ENCODE measurements at places on chromosomes 13 and 19.
A peak's percentile ranks its signal among the peaks of the same experiment; 100 is the strongest.

DNA sequence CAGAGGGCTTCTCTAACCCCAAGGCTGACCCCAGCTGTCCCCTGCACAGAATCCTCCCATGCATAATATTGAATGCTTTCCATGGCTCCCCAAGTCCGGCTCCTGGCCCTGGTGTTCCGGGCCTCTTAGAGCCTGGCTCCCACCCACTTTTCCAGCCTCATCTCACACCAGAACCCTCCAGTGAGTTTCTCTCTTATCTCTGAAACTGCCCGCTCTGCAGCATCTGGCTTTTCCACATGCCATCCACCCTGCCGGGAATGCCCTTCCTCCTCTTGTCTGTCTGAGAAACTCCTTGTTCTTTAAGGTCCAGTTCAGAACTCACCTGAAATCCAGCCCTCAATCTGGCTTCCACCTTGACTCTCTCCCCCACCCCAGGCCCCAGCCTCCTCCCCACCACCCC is 6.8 kb downstream of the SYNGR4 start:
- DNase-seq: no peak

DNA sequence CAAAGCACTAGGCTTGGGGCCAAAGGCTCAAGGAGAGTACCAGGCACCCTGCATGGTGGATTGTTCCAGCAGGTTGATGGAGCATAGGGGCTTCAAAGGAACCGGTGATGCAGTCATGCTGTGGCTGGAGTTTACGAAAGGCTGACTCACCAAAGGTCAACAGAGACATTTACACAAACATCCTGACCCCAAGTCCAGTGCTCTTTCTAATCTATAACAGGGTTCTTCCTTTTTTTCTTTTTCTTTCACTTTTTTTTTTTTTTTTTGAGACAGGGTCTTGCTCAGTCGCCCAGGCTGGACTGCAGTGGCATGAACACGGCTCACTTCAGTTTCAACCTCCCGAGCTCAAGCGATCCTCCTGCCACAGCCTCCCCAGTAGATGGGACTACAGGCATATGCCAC is 35.6 kb upstream of the TPTE2 start:
- DNase-seq: no peak

- no peak for DNase-seq
Measured at GRCh38 chr19:6091771-6092291, 18.5 kb downstream of the RFX2 start.

DNA sequence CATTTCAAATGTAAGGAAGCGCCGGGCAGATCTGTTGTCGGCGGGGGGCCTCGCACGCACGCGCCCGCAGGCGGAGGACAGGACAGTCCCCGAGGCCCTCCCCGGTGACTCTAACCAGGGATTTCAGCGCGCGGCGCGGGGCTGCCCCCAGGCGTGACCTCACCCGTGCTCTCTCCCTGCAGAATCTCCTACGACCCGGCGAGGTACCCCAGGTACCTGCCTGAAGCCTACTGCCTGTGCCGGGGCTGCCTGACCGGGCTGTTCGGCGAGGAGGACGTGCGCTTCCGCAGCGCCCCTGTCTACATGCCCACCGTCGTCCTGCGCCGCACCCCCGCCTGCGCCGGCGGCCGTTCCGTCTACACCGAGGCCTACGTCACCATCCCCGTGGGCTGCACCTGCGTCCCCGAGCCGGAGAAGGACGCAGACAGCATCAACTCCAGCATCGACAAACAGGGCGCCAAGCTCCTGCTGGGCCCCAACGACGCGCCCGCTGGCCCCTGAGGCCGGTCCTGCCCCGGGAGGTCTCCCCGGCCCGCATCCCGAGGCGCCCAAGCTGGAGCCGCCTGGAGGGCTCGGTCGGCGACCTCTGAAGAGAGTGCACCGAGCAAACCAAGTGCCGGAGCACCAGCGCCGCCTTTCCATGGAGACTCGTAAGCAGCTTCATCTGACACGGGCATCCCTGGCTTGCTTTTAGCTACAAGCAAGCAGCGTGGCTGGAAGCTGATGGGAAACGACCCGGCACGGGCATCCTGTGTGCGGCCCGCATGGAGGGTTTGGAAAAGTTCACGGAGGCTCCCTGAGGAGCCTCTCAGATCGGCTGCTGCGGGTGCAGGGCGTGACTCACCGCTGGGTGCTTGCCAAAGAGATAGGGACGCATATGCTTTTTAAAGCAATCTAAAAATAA is 18.2 kb downstream of the IL17D start:
- DNase-seq: no peak

DNA sequence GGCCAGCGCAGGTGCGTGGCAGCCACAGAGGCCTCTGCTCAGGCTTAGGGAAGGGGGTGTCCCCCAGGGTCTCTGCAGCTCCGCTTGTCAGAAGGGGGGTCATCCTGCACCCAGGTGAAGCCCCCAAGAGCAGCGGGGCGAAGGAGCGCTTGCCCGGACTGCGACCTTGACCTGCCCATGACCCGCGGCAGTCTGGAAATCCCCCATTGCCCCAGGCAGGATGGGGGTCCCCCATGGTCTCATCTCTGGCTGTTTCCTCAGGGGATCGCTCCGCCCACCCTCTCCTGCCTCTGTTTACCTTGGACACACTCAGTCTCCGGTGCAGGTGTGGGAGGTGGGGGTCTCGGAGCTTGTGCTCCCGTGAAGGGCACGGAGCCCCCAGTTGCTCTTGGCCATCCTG is 82.7 kb downstream of the KDM4B start:
- no peak for DNase-seq

DNA sequence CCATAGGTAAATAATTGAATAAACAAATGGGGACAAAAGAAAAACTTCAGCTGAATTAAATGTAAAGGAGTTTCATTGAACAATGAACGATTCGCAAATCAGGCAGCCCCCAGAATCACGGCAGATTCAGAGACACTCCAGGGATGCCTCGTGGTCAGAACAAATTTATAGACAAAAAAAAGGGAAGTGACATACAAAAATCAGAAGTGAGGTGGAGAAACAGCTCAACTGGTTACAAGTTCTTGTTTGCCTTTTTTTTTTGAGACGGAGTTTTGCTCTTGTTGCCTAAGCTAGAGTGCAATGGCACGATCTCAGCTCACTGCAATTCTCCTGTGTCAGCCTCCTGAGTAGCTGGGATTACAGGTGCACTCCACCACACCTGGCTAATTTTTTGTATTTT is 5.7 kb downstream of the ZNF566 start:
- DNase-seq: no peak

- DNase-seq: no peak
Measured at GRCh38 chr19:55598034-55598433, 1.3 kb downstream of the FIZ1 start.

- DNase-seq: no peak
Measured at GRCh38 chr13:105147461-105147860, 1388.0 kb downstream of the EFNB2 start.

GRCh38 chr19:18349524-18350128 is 9.2 kb downstream of the PGPEP1 start:
- peak; percentile 20 for DNase-seq

GRCh38 chr13:91078093-91078679 is 269.3 kb upstream of the MIR17HG start:
- no peak for DNase-seq

GRCh38 chr13:76958841-76959432 is 10.6 kb downstream of the ACOD1 start:
- DNase-seq: no peak

DNA sequence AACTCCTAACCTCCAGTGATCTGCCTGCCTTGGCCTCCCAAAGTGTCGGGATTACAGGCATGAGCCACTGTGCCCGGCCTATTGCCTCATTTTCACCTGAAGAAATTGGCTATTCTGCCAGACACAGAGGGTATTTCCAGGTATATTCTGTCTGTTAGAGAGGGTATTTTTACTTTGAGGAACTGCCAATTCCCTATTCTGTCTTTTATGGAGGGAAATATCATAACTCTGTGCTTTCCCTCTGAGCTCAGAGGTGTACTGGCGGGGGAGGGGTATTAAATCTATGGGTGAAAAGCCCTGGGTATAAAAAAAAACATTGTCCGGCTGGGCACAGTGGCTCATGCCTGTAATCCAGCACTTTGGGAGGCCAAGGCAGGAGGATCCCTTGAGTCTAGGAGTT is 24.8 kb downstream of the TSKS start:
- no peak for DNase-seq

GRCh38 chr19:42324655-42325307 is 654 bp upstream of the MEGF8 start:
- no peak for DNase-seq

DNA sequence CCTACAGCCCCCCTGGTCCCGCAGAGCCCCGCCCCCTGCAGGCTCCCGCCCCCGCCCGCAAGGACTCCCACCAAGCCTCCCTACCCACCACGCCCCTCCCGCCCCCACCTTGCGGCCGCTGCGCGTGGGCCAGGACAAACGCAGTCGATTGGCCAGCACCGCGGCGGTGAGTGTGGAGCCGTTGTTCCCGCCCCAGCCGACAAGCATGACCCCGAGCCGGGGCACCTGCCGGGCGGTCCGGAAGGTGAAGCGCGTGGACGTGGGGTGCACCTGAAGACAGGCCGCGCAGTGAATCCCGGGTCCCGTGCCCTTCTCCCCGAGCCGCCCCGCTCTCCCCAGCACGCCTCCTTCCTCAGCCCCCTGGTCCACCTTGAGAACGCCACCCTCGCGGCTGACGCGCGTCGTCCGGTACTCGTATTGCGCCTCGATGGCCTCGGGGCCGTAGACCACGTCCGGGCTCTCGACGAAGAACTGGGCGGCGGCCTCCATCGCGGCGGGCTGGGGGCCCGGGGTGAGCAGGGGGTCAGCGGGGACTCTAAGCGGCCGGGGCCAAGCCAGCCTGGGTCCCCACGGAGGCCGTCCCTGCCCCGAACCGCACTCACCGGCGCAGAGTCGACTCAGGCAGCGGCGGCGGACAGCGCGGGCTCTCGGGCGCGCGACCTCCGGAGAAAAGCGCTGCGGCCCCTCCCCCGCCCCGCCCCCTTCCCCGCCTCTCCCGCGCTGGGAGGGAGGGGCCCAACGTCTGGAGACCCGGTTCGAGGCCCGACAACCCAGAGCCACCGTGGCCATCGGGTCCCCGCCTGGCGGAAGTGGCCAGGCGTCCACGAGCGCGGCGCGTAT is at the start of gene ISYNA1:
ISYNA1 (minus strand) TSS at position 643 of the 840 bp plus-strand sequence; CDS start at position 489, 154 bp downstream.
- peak; percentile 67 for DNase-seq

Data from CD4-positive, alpha-beta T cell treated with Interleukin-12 subunit alpha and Interleukin-12 subunit beta, for 1 hour (primary cell).